ENCODE measurements at places on chromosomes 2 and 18.
A peak's percentile ranks its signal among the peaks of the same experiment; 100 is the strongest.

- DNase-seq, result no peak
Measured at GRCh38 chr2:68316111-68316510, 3.6 kb downstream of the CNRIP1 start.

- DNase-seq, result no peak
Measured at GRCh38 chr2:74551530-74551929, 2.2 kb downstream of the LOXL3 start.

DNA sequence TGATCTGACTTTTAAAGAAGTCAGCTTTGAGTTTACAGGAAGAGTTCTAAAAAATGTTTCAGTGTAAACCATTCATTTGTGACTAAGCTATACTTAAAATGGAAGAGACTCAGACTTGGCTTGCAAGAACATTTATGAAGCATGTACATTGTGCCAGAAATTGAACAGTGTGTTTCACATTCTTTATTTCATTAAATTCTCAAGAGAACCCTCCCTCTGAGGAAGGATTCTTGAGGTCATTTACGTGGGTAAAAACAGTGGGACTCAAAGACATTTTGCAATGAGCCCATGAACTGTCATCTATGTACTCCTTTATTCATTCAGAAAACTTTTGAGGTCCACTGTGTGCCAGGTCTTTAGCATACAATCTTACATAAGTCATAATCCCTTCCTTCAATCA is 143.6 kb upstream of the ZNF521 start:
- no peak for DNase-seq

- no peak for DNase-seq
Measured at GRCh38 chr2:206203331-206203730, 43.6 kb downstream of the EEF1B2 start.

GRCh38 chr2:222992137-222992536 is 59.9 kb upstream of the KCNE4 start:
- no peak for DNase-seq

DNA sequence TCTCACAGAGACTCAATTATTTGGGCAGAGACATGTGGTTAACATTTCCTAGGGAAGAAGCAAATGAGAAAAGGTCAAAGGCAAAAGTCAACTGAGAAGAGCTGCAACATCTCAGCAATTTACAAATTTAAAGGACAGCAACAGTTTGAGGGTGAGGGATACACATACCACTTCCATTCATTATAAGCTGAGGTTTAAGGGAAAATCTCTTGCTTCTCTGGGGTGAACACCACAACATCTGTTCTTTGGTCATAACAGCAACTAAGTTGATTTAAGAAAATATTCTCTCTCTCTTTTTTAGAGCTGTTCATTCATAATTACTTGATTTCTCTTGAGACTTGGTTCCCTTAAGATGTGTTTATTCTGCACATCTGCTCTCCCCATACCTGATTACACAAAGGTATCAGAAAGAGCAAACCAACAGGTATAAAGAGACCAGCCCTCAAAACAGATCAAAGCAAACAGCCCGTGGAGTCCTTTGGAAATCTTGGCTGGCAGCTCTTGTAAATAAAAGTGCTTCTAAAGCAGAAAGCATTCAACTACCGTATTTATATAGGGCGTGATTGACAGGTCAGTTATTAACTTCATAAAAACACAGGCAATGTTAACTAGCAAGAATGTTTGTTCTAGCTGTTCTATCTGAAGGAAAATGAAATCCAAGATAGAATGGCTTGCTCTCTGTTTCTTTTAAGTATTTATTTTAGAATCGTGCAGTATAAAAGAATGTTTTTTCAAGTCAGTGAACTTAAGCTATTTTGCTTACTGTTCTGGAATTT is 132.8 kb downstream of the THADA start:
- DNase-seq, result no peak

- DNase-seq, result no peak
Measured at GRCh38 chr18:80223581-80224148, 23.6 kb downstream of the PARD6G start.

- no peak for DNase-seq
Measured at GRCh38 chr2:168158586-168158985, 88.8 kb downstream of the STK39 start.

GRCh38 chr2:238853218-238853617 is 5.3 kb downstream of the TWIST2 start:
- no peak for DNase-seq

- peak; percentile 57 for DNase-seq
Measured at GRCh38 chr2:70977605-70978205, 725 bp upstream of the ANKRD53 start.

DNA sequence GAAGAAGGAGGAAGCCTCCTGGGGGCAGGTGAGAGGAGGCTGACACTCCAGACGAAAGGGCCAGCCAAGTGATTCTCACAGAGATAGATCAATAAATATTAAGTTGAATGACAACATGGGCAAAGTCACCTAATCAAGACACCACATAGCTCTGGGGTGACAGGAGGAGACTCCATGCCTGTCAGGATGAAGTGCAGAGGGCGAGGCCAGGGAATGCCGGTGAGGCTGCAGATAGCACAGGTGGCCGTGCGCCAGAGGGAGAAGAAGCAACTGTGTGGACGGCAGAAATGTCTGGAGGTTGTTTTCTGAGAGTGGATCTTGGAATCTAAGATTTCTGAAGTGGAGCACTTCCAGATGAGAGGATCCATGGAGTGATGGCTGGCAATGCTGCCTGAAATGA is 71.4 kb downstream of the NAB1 start:
- no peak for DNase-seq

- DNase-seq, result peak; percentile 96
Measured at GRCh38 chr2:167406558-167406957, 518.3 kb downstream of the XIRP2 start.

GRCh38 chr2:142052220-142052863 is 78.5 kb downstream of the LRP1B start:
- DNase-seq, result no peak

GRCh38 chr2:9099341-9099751 is 95.9 kb upstream of the MBOAT2 start:
- no peak for DNase-seq

- DNase-seq, result no peak
Measured at GRCh38 chr18:8847900-8848299, 142.5 kb downstream of the MTCL1 start.

Measured in non-pigmented ciliary epithelial cell (primary cell).